D341Med (cell line): ENCODE measurements at places on chromosomes 11 and 22.

GRCh38 chr22:45441138-45441537 lies 27.6 kb downstream of the RIBC2 start:
- peak; percentile 80 for DNase-seq

DNA sequence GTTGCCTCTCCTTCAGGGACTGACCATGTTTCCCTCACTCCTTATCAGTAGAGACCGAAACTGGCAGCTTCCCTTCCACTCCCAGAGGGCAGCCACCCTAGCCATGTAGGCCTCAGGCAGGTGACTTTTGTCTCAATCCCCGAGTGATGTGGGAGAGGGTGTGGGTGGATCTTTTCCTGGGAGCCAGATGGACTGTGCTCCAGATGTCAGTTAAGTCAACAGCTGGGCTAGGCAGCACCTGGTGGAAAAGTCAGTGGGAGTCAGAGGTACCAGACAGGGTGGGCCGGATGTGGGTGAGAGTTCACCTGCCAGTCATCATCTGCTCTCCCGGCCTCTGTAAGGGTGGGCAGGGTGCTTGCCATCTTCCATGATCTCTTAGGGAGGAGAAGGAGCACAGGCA lies 1.9 kb downstream of the BANF1 start:
- no peak for DNase-seq

DNA sequence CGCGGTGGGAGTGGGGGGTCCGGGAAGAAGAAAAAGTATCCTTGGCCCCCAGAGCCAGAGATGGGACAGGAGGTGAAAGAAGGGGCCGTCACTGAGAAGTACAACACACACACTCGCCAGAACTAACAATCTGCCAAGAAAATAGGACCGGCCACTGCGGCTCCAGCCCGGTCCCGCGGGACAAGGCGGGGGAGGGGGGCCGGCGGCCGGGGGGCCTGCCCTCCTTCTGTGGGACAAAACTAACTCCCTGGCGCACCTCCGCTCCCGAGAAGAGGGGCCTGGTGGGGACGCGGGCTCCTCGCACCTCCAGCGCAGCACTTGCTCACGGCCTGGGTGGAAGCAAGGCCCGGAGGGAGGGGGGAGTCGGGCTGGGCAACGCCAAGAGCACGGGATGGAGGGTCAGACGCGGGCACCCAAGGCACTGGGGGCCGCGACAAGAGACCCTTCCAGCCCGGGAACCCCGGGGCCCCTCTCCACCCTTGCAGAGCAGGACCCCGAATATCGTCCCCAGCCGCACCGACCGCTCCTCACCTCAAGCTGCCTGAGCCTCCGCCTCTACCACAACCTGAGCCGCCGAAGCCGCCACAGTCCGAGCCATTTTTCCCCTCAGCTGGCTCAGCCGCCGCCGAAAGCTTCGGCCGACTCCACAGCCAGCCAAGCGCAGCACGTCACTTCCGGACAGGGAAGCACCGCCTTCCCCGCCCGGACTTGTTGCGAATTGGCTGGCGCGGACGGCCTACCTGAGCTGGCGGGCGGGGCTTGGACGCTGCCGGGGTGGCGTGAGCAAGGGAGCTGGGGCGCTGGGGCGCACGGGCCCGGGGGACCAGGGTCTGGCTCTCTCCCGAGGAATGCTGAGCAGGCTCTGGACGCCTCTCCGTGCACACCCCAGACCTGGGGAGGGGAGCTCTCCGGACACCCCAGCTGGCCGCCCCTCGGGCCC lies at the start of gene PIK3C2A:
PIK3C2A (minus strand) TSS at position 670 of the 940 bp plus-strand sequence. CDS start 38,245 bp downstream, outside the sequence.
- DNase-seq = peak; percentile 94

DNA sequence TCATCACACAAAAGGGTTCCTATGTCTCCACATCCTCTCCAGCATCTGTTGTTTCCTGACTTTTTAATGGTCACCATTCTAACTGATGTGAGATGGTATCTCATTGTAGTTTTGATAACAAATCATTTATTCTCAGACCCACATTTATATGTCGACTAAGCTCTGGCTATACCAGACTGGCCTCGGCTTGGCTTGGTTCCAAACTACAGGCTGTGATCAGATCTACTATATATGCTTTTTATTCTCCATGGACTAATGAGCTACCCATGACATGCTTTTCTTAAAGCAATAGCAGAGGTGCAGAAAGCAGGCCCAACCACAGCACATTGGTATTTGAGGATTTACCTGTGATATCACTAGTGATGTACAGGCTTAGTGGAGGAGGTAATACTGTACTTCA lies 139.8 kb upstream of the PGR start:
- DNase-seq = no peak

DNA sequence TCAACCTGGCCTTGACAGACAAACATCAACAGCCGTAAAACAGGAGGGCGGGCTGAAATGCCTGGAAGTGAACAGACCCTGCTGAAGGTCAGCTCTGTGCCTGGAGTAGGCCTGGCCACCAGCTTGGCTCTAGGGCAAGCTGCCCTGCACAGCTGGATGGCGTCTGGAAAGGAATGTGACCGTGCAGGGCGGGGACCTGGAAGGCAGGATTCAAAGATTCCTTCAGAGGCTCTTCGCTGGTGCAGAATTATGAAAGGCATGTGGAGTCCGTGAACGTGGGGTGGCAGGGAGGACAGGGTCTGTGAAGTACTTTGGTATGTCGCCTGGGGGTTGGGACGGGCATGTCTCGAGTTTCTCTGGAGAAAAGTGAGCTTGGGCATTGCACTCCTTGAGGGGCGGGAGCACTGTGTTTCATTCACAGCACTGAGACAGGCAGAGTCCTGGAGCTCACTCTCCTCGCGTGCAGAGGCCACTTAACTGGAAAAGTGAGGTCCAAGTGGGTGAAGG lies 1.5 kb downstream of the EHD1 start:
- DNase-seq = no peak

GRCh38 chr11:134640971-134641968 lies 229.2 kb upstream of the B3GAT1 start:
- no peak for DNase-seq
